Fibroblast of skin of abdomen (primary cell): ENCODE measurements at places on chromosomes 7 and 10.

- DNase-seq, result no peak
Measured at GRCh38 chr7:131211500-131211899, 116.2 kb upstream of the MKLN1 start.

DNA sequence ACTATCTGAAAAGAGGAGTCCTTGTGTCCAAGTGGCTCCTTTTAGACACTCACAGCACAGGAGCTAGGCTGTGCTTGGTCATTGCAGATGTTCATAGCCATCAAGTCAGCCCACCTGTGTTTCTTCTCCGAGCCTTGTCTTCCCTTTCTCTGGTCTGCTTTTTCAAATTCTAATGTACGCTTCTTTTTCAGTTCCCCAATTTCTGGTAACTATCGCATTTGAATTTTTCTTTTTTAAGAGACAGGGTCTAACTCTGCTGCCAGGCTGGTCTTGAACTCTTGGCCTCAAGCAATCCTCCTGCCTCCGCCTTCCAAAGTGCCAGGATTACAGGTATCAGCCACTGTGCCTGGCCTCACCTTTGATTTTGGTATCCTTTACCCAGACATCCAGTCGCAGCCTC is 18.9 kb downstream of the APBB1IP start:
- no peak for DNase-seq

- DNase-seq, result peak; percentile 9
Measured at GRCh38 chr7:135467207-135467711, 42.6 kb downstream of the CNOT4 start.

- DNase-seq, result no peak
Measured at GRCh38 chr7:54812756-54813322, 53.8 kb upstream of the SEC61G start.

DNA sequence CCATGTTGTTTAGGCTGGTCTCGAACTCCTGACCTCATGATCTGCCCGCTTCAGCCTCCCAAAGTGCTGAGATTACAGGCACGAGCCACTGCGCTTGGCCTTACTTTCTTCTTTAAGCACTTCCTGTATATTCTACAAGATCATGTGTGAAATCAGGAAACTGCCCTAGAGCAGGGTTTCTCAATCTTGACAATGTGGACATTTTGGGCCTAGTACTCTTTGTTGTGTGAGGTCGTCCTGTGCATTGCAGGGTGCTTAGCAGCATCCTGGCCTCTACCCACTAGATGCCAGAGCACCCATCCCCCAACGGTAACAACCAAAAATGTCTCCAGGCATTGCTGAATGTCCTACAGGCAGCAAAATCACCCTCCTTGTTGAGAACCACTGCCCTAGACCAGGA is 24.7 kb downstream of the RRP12 start:
- DNase-seq, result no peak

DNA sequence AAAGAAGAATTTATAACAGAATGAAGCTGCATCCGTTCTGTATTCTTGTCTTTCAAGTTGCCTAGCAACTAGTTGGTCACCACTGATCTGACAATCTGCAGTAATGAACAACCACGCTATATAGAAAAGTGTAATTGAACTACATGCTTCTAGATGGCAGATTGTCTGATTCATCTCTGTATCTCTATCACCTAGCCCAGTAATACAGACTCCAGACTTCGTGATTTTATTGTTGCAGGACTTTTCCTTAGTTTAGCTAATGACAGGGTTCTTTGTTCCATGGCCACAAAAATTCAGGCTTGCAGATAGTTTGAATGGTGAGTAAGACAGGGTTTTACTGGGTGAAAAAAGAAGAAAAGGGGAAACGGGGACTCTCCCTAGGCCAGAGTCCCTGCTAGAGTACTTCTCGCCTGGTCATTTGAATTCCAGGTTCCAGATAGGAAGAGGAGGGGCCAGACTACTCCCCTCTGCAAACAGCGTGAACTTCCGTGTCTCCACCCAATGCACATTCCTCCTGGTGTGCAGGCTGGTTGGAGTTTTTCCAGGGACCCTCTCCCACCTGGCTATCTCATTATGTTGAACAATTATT is 45.9 kb downstream of the COL1A2 start:
- peak; percentile 34 for DNase-seq

GRCh38 chr7:6346581-6346980 is 74.2 kb upstream of the CYTH3 start:
- DNase-seq, result no peak

- DNase-seq, result no peak
Measured at GRCh38 chr7:109745677-109746410, 1176.2 kb downstream of the DNAJB9 start.

- peak; percentile 28 for DNase-seq
Measured at GRCh38 chr7:100191775-100192174, 14.1 kb downstream of the STAG3 start.
